ENCODE measurements at places on chromosomes 4 and X. TPM values are rescaled to one million over a fixed set of nuclear protein-coding genes. Genes with fewer than 3 reads are reported as not detected.

SHROOM2 gene
- 13.2 TPM for total RNA-seq

MTCP1 gene
- 1.8 TPM for total RNA-seq

OCIAD1 gene
- 82.6 TPM for total RNA-seq

RNF212 gene
- 0.53 TPM for total RNA-seq

UGT2B10 gene
- total RNA-seq = not detected

TMEM35A gene
- 1.1 TPM for total RNA-seq

PPP1R2C gene
- total RNA-seq = not detected

GRCh38 chr4:172830295-172830764 lies 338.3 kb upstream of the GALNT7 start:
- H3K4me3 ChIP-seq = no peak overlapping the region
- no peaks in the 10 kb centered on the region for H3K4me1 ChIP-seq
- DNase-seq = no peak
- H3K36me3 ChIP-seq = no peaks in the 10 kb centered on the region
- H3K27me3 ChIP-seq = no peaks in the 10 kb centered on the region

DNA sequence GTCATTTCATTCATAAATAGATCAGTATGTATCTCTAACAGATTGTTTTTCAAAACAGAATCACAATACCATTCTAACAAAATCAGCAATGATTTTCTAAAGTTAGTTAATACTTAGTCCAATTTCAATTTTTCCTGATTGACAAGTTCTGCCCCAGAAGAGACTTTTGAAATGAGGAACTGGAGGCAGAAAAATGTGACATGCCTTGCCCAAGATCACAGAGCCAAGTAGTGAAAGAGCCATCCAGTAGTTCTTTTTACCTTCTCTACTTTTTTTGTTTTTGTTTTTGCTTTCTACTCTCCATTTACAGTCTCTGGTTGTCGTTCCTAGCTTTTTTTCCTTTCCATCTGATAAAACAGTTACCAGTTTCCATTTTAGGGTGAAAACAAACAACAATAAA lies 129.3 kb upstream of the TMEM164 start:
- H3K4me1 ChIP-seq = no peaks in the 10 kb centered on the region
- DNase-seq = no peak
- H3K27ac ChIP-seq = peak overlapping the region; percentile 20
- no peaks in the 10 kb centered on the region for H3K36me3 ChIP-seq
- no peaks in the 10 kb centered on the region for H3K27me3 ChIP-seq

DNA sequence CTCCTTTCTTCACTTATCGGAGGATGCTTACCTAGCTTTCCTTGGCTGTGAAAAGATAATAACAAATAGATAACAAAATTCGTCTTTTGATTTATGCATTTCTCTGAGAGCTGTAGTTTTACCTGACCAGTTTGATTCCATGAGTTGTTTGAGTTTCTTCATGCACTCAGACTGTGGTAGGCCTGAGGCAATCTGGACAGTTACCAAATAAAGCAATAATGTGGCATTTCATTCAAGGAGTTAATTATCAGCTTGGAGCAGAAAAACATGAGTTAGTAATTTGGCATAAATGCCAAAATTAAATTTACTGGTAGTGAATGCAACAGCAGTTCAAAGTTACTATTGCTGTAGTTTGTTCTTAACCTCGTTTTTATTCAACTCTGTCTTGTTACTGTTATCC lies 53.5 kb downstream of the FABP2 start:
- H3K4me3 ChIP-seq = no peak overlapping the region
- DNase-seq = no peak
- H3K27me3 ChIP-seq = no peaks in the 10 kb centered on the region
- no peak overlapping the region for H3K27ac ChIP-seq
- H3K4me1 ChIP-seq = no peaks in the 10 kb centered on the region

DNA sequence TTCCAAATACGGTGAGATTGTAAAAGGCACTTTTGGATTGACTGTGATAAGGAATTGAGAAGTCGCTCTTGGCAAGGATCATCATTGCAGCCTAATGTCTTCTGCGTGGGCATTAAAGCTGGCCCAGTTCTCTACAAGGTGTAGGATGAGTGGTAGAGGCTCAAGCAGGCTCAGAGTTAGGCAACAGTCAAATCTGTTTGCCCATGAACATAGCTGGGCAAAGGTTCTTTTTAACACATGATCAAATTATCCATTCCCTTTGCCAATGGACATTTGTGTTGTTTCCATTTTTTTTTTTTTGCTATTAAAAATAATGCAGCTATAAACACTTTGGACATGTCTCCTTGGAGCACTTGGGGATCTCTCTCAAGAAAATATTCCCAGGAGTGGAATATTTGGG lies 229.1 kb upstream of the FAT1 start:
- H3K4me3 ChIP-seq = no peak overlapping the region
- no peak overlapping the region for H3K27ac ChIP-seq
- H3K36me3 ChIP-seq = no peaks in the 10 kb centered on the region
- DNase-seq = no peak

DNA sequence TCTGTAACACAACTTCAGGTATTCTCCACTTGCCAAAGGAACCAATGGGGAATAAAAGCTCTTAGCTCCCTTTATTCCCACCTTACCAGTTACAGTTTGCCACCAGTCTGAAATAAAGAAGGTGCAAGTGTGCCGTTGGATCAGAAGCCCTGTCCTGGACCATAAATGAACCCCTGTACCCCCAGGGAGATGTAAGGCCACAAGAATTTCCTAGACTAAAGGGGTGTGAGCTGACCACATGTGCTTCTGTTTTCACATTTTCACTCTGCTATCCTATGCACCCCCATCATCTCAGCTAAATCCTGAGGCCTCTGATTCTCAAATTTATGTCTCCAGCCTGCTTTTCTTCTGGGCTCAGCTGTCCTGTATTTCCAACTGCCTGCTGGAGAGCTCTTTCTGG lies 221.2 kb downstream of the SPRY1 start:
- H3K4me3 ChIP-seq = no peak overlapping the region
- H3K36me3 ChIP-seq = no peaks in the 10 kb centered on the region
- no peak overlapping the region for H3K27ac ChIP-seq
- DNase-seq = no peak

GRCh38 chr4:69546134-69546765 lies 50.5 kb upstream of the UGT2B4 start:
- no peaks in the 10 kb centered on the region for H3K36me3 ChIP-seq
- H3K27ac ChIP-seq = no peak overlapping the region
- no peak for DNase-seq
- H3K27me3 ChIP-seq = no peaks in the 10 kb centered on the region
- H3K4me3 ChIP-seq = no peak overlapping the region
- H3K4me1 ChIP-seq = no peaks in the 10 kb centered on the region

DNA sequence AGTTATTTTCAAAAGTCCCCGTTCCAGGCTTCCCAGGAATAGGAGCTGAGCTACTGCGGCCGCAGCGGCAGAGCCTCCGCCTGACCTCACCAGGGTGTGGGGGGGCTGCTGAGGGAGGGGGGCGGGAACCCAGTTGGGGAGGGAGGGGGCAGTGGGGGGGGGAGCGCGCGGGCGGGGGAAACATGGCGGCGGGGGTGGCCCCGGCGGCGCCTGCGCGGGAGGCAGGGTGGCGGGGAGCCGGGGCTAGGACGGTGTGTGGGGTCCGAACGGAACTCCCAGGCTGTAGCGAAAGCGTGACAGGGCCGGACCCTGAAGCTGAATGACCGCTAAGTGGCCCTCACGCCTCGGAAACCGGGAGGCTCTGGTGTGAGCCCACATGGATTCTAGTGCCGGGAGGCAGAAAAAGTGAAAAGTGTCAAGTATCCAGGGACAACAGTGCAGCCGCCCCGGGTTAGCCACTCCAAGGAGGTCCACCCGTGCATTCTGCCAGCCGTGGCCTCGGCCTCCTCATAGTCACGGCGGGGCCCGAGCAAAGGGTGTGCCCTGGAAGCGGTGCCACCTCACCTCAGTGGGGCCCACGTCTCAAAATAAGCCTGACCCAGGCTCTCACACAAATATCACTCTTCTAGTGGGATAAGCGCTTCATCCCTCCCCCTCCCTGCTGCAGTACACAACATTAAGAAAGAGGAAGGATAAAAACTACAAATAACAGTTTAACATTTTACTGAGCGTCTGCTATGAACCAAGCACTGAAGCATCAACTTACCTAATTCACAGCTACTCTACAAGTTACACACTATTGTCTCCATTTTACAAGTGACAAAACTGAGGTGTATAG lies at the start of gene KLHL13:
KLHL13 (minus strand) TSS at position 98 of the 838 bp plus-strand sequence. CDS start 88,337 bp downstream, outside the sequence.
- peak within 1 kb of the TSS; percentile 83 for H3K27ac ChIP-seq
- no peaks in the 10 kb centered on the region for H3K4me1 ChIP-seq
- H3K4me3 ChIP-seq = peak within 1 kb of the TSS; percentile 60
- H3K27me3 ChIP-seq = no peaks in the 10 kb centered on the region
- no peaks in the 10 kb centered on the region for H3K36me3 ChIP-seq

DNA sequence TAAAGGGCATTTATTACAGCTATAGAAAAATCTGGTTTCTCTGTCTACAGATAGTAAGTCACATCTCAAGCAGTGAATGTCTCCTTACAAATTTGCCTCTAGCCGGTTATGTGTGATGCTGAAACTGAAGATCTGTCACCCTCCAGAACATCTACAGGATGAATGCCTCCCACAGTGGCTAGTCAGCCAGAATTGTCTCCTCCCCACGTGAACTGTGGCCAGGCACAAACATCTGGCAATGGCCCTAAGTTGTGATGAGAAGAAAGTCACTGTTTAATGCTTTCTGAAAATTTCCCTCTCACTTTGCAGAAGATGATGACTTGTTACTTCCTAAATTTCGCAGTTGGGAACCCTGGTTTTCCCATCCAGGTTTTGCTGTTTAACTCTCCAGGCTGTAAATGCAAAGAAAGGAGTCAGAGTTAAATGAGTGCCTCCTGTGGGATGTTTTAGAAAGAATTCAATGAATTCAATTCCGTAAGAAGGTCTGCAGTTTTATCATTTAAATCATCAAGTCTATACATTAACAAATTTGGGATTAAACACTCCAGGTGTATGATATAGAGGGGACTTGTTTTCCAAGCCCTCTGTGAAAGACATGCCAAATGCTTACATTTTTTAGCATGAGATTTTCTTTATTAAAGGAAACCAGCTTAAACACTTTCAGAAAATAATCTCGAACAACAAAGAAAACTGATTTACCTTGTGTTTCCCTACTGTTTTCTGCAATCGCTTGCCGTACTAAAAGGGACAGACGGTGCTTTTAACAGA lies 55.4 kb upstream of the TLR3 start:
- no peaks in the 10 kb centered on the region for H3K36me3 ChIP-seq
- DNase-seq = no peak
- H3K4me3 ChIP-seq = no peak overlapping the region
- H3K27ac ChIP-seq = no peak overlapping the region
- H3K27me3 ChIP-seq = no peaks in the 10 kb centered on the region

- H3K27me3 ChIP-seq = no peaks in the 10 kb centered on the region
- H3K27ac ChIP-seq = no peak overlapping the region
- no peak overlapping the region for H3K4me3 ChIP-seq
- DNase-seq = no peak
- H3K36me3 ChIP-seq = no peaks in the 10 kb centered on the region
Measured at GRCh38 chr4:2442175-2442993, 23.6 kb downstream of the CFAP99 start.

GRCh38 chr4:66885501-66886165 lies 659.7 kb downstream of the CENPC start:
- no peak overlapping the region for H3K4me3 ChIP-seq
- H3K27me3 ChIP-seq = no peaks in the 10 kb centered on the region
- H3K27ac ChIP-seq = no peak overlapping the region
- DNase-seq = no peak

- no peaks in the 10 kb centered on the region for H3K36me3 ChIP-seq
- DNase-seq = no peak
- H3K27me3 ChIP-seq = peaks cover 62% of the 10 kb centered on the region
- peak overlapping the region; percentile 2 for H3K4me3 ChIP-seq
Measured at GRCh38 chr4:173522160-173522950, 7.7 kb downstream of the HAND2 start.

DNA sequence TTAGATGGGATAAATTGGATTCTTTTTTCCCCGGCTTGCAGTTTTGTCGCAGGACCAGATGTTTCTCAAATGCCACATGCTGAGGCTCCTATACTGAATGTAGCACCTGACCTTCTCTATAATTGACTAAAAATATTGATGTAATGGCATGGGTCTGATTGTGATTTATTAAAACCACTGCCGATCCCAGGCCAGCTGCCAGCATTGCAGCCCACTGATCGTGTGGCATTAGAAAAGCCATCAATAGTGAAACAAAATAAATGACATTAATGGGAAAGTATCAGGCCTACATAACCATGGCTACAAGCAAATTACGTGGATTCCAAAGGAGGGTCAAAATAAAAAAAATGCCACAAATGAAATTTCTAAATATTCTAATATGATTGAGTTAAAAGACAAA lies 98.7 kb downstream of the MAB21L2 start:
- H3K27ac ChIP-seq = no peak overlapping the region
- no peaks in the 10 kb centered on the region for H3K36me3 ChIP-seq
- DNase-seq = no peak
- no peak overlapping the region for H3K4me3 ChIP-seq
- H3K4me1 ChIP-seq = no peaks in the 10 kb centered on the region

DNA sequence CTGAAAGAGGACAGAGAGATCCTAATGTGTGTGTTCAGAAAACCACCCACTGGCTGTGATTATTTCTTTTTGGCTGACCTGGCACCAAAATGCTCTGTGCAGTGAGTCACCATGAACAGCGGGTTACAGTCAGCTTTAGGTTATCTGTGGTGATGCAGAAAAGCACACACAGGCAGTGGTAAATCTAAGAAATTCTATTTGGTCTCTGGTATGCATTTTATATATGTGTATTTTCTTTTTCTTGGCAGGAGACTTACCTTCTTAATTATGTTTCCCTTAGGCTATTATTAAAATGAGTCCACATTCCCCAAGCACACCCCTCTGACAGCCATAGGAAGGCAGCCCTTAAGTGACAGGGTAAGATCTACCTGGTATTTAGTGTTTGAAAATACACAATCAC lies 79.1 kb upstream of the TFDP3 start:
- no peak for DNase-seq
- H3K27ac ChIP-seq = no peak overlapping the region
- H3K4me1 ChIP-seq = no peaks in the 10 kb centered on the region
- H3K27me3 ChIP-seq = no peaks in the 10 kb centered on the region
- H3K4me3 ChIP-seq = no peak overlapping the region

DNA sequence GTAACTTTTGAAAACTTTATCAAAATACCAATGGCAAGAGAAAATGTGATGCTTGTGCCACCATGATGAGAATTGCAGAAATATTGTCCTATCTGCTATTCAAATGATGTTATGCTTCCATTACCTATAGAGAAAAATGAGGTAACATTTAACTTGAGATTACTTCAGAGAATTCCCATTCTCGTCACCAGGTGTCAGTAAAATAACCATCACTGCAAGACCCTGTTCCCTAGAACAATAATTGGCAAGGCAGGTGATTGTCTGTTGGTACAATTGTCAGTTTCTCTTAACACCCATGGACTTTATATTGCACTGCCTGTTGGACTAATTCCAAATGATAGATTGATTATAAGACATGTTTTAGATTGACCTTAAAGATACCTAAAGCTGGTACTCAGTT lies 179.9 kb downstream of the GABRG1 start:
- no peak overlapping the region for H3K4me3 ChIP-seq
- no peaks in the 10 kb centered on the region for H3K4me1 ChIP-seq
- DNase-seq = no peak
- H3K27ac ChIP-seq = no peak overlapping the region
- H3K36me3 ChIP-seq = no peaks in the 10 kb centered on the region

- peaks cover 6% of the 10 kb centered on the region for H3K4me1 ChIP-seq
- no peak overlapping the region for H3K4me3 ChIP-seq
- no peaks in the 10 kb centered on the region for H3K36me3 ChIP-seq
Measured at GRCh38 chr4:149534779-149535178, 280.9 kb downstream of the IQCM start.
